ENCODE measurements at places on chromosomes 5 and 9. TPM values are rescaled to one million over a fixed set of nuclear protein-coding genes. Genes with fewer than 3 reads are reported as not detected.
A peak's percentile ranks its signal among the peaks of the same experiment; 100 is the strongest.

Gene PDLIM4
- total RNA-seq: 1.2 TPM

Gene PBX3
- total RNA-seq: 20.6 TPM

Gene FBP2
- not detected for total RNA-seq

GRCh38 chr5:80959768-80960442, at the start of gene RASGRF2:
TSS of gene RASGRF2 (plus strand) at chr5:80960363. CDS start at chr5:80960739, 376 bp downstream.
- peak; percentile 62 for DNase-seq

GRCh38 chr5:72268753-72269410, 51.2 kb downstream of the MRPS27 start:
- peak; percentile 35 for DNase-seq

DNA sequence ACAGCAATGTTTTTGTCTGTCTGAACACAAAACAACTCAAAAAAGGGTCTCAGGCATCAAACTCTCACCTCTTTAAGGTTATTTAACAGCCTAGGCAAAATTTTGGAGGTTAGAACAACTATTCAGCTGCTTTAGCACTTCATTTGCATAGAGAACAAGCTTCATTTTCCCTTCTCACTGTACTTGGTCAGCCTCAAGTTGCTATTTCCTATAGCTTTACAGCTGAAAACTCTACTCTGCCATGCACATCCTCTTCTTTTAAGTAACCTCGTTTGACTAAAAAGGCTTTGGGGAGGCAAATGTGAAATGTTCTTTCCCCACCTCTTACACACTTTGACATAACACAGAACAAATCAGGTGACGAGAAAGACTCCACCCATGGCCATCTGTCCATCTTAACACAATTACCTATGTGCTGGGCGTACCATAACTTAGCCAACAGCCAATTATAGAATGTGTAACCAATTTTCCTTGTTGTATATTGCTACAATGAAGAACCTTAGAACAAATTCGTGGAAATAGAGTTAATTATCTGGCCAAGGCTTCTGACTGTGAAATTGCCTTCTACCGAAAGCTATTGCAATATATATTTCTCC, 195.7 kb downstream of the DCP2 start:
- DNase-seq: no peak

DNA sequence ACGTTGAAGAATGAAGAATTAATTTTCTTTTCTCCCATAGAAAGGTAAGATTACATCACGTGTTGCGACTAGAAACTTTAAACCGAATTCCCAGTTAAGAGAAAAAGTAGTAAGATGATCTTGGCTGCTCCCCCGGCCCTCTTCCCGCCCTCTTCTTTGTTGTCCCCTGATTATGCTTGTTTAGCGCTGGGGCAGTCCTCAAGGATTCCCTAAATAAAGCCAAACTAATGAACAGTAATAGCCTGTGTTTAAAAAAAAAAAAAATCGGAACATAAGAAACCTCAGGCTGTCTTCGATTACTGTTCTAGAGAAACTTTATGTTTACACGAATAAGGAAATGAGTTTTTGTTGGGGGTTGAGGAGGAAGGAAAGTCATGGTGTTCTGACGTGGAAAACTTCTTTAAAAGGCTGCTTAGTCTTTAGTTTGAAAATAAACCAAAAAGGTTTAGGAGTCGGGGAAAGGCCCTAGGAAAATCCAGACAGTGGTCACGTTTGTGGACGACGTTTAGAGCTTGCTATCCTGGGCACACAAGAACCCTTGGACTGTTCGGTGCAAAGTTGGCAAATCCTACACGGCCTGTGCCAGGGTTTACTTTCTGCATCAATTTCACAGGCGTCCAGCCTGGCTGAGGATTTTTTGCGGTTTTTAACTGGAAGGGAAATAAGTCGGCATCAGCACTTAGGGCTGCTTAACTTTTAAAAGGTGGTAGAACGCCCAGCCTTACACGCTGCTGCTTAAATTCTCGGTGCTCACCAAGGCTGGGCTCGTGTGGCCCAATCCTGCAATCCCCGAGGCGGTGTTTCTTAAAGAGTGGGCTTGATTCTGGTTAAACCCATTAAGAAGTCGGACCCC, 1.1 kb upstream of the MAT2B start:
- peak; percentile 49 for DNase-seq

DNA sequence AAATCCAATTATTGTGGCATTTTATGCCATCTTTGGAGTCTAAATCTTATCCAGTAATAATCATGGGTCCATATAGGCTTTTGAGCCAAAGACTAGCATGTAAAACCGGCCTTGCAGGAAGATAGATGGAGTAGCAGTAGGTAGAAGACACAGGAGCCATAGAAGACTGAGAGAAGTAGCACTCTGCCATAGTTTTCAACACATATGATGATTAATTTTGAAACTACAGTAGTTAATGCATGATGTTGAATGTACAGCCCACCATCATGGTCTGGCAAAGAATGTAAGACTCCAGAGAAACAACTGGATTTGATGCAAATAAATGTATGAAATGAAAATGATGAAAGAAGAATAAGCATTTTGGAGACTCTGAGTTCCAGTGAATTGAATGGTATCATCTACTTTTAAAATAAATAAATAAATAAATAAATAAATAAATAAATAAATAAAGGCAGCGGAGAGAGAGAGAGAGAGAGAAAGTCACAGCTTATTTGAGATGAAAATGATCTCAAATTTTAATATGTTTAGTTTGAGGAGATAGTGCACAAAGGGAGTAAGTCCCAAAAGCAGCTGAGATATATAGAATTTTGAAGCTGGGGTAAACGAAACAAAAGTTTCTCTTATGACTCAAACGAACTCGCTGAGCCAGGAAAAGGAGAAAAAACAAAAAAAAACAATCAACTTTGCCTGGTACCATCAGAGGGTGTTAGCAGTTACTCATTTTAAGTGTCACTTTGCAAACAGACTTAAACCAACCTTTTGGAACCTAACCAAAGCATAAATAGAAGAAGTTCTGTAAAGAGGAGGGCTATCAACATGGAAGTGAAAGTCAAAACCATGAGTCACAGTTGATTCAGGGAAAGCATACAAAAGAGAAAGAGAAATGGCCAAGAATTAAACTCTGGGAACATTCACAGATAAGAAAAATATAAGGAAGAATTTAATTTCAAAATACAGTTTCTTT, 388.7 kb downstream of the CETN3 start:
- no peak for DNase-seq

- DNase-seq: no peak
Observed at GRCh38 chr9:135976531-135976930, 15.4 kb upstream of the UBAC1 start.

DNA sequence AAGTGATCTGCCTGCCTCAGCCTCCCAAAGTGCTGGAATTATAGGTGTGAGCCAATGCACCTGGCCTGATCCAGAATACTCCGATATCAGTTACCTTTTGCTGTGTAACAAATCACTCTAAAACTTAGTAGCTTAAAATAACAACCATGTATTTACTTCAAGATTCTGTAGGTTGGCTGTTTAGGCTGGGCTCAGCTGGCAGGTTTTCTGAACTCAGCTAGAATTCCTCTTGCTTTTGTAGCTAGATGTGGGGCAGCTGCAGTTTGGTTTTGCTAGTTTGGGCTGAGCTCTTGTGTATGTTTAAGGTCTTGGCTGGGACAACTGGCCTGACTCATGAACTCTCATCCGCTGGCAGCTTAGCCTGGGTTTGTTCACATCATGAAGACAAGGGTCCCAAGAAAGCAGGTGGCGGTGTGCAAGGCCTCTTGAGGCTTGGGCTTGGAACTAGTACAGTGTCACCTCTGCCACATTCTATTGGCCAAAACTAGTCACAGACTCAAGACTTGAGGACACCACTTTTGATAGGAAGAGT, 138.3 kb upstream of the SHB start:
- no peak for DNase-seq

DNA sequence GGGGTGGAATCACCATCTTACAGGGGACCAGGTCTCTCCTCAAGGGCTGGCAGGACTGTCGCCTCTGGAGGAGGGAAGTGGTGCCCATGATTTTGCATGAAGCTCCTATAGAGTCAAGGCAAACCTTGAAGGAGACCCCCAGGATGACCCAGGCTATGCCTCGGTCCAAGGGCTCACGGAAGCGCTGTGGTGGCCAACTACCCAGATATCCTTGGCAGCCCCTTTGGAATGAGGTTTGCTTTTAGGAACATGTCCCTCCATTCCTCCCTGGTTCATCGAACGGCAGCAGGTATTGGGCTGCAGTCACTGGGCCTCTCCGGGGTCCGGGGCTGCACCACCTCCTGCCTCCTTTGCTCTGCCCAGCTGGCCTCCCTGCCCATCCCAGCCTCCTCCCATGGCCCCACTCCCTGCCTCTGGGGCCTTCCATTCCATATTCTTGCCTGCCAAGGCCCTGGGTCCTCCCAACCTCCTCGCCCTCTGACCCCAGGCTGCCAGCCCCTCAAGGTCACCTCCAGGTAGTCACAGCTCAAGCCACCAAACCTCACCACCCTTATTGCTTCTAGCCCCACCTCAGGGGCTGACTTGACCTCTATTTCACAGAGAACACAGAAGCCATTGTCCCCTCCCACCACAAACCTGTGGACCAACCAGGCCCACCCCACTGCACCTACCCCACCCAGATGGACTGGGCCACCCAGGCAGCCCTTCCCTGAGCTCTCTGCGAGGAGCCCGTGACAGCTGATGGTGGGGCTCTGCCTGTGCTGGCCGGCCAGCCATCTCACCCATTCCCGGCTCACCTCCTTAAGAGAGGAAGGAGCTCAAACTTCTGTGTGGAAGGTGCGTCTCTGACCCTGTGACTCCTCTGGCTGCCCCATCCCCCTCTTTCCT, 3.6 kb upstream of the IL3 start:
- DNase-seq: no peak

GRCh38 chr5:165569551-165569950, 2064.1 kb downstream of the MAT2B start:
- DNase-seq: no peak

DNA sequence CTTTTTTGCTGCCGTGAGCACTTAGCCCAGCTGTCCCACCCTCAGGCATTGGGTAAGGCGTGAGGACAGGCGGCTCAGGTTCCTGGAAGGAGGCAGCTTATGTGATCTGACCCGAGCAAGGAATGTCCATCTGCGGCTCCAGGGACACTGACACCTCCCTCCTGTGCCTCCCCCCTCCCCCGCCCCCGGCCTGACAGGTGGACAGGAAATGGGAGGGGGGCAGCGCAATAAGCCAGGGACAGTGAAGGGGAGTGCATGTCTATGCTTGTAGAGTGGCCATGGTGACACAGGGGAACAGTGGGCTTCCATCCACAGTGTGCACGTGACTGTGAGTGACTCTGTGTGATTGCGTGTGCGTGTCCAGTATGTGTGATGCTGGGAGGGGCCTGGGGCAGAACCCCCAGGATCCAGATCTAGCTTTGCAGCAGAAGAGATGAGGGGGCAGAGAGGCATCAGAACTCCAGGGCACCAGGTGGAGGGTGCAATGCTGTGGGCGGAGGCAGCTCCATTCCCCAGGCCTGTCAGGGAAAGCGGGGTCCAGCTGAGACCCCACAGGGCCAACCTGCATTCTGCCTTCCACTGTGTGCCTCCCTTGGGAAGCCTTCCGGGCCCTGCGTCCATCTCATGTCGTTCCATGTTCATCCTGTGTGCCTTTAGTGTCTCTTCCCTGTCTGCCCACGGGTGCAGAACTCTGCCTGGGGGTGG, 30.5 kb downstream of the CNTFR start:
- no peak for DNase-seq

Data from activated T-cell treated with anti-CD3 and anti-CD28 coated beads, Interleukin-2, amount 50 U/mL, for 72 hours (primary cell).